ENCODE measurements at places on chromosomes 7 and 10.

GRCh38 chr10:110556969-110557601 lies 10.4 kb upstream of the SMC3 start:
- H3K4me3 ChIP-seq, result no peak overlapping the region
- no peaks in the 10 kb centered on the region for H3K36me3 ChIP-seq
- peaks cover 8% of the 10 kb centered on the region for H3K4me1 ChIP-seq
- no peak for DNase-seq
- no peak overlapping the region for H3K27ac ChIP-seq

- peak overlapping the region; percentile 90 for H3K27ac ChIP-seq
- no peak for DNase-seq
- no peaks in the 10 kb centered on the region for H3K27me3 ChIP-seq
These were observed 5.4 kb upstream of the HSPB1 start for GRCh38 chr7:76296743-76297740.

- H3K36me3 ChIP-seq, result no peaks in the 10 kb centered on the region
- H3K4me1 ChIP-seq, result peaks cover 17% of the 10 kb centered on the region
- H3K27me3 ChIP-seq, result no peaks in the 10 kb centered on the region
- H3K4me3 ChIP-seq, result no peak overlapping the region
- no peak overlapping the region for H3K27ac ChIP-seq
These were observed 241.7 kb downstream of the IPMK start for GRCh38 chr10:58026036-58026435.

DNA sequence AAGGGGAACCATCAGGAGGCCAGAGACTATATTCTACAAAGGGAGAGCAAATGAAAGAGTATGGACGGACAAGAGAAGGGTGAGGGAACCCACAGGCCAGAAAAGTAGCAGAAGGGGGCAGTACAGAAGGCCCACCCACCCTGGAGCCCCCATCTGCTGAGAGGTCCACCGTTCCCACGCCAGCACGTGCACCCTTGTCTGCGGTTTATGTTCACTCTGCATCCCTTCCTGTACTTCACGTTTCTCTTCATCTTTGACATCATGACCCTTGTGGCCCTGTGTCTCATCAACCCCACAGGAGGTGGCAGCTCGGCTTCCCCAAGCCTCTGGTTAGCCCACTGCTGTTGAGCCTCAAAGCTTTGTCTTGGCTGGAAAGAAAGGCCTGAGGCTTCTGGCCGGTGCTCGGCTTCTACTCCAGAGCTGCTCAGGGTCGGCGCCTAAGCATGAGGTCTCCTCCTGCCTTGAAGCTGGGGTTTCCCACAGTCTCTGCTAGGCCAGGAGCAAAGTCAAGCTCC lies 138.0 kb downstream of the DLG5 start:
- H3K27ac ChIP-seq, result no peak overlapping the region
- H3K27me3 ChIP-seq, result no peaks in the 10 kb centered on the region
- H3K4me3 ChIP-seq, result no peak overlapping the region
- peaks cover 32% of the 10 kb centered on the region for H3K36me3 ChIP-seq

- DNase-seq, result no peak
- no peak overlapping the region for H3K27ac ChIP-seq
- H3K36me3 ChIP-seq, result peaks cover 3% of the 10 kb centered on the region
- peaks cover 3% of the 10 kb centered on the region for H3K27me3 ChIP-seq
These were observed 81.8 kb downstream of the DIP2C start for GRCh38 chr10:607545-608185.

DNA sequence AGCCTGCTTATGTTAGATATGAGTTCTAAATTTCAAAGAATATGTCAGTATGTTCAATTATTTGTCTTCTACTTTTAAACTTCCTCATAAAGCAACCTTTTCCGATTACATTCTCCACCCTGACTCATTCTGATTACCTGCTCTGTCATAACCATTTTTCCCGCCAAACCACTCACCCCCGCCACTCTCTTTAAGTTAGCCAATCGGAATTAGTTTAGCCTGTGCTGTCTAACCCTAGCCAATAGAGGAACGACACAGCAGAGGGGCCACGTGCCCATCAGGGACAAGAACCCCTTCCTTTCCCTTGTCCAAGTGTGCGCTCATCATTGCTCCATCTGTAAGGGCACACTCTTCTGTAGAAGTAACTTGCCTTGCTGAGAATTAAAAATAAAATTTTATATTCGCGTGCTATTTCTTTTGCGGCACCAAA lies 91.4 kb downstream of the CCDC71L start:
- H3K27me3 ChIP-seq, result no peaks in the 10 kb centered on the region
- H3K36me3 ChIP-seq, result no peaks in the 10 kb centered on the region
- H3K27ac ChIP-seq, result peak overlapping the region; percentile 92
- DNase-seq, result no peak
- H3K4me3 ChIP-seq, result no peak overlapping the region

DNA sequence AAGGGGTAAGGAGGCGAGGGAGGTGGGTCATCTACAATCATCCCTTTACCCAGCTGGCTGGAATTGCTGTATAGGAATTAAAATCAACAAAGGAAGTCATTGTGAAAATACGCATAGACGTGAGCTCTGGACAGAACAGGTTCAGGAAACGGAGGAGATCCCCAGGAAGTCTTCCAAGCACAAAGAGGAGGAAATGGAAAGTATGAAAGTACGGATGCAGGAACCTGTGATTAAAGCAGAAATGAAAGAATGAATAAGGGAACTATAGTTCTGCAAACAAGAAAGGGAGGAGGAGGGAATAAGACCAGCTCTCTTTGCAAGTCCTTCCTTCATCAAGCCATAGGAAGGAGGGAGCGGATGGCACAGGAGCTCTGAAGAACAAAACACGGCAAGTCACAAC lies 61.8 kb downstream of the PYROXD2 start:
- H3K36me3 ChIP-seq, result no peaks in the 10 kb centered on the region
- H3K27ac ChIP-seq, result no peak overlapping the region
- H3K4me3 ChIP-seq, result no peak overlapping the region
- H3K27me3 ChIP-seq, result peaks cover 19% of the 10 kb centered on the region
- peaks cover 44% of the 10 kb centered on the region for H3K4me1 ChIP-seq

GRCh38 chr7:87001214-87001613 lies 58.2 kb downstream of the ELAPOR2 start:
- no peak overlapping the region for H3K27ac ChIP-seq
- no peaks in the 10 kb centered on the region for H3K36me3 ChIP-seq
- H3K4me1 ChIP-seq, result peaks cover 40% of the 10 kb centered on the region
- DNase-seq, result no peak
- H3K4me3 ChIP-seq, result no peak overlapping the region
- H3K27me3 ChIP-seq, result no peaks in the 10 kb centered on the region

Measured in type B pancreatic cell (in vitro differentiated cells).